Left colon (tissue), 2 donors: ENCODE measurements at places on chromosomes 16 and 17.

- DNase-seq: no peak
Measured at GRCh38 chr16:77289331-77289809, 90.2 kb downstream of the SYCE1L start.

GRCh38 chr16:81971853-81972252, 39.4 kb downstream of the SDR42E1 start:
- no peak for DNase-seq

GRCh38 chr17:30084788-30085187, 31.8 kb upstream of the NSRP1 start:
- DNase-seq: no peak

DNA sequence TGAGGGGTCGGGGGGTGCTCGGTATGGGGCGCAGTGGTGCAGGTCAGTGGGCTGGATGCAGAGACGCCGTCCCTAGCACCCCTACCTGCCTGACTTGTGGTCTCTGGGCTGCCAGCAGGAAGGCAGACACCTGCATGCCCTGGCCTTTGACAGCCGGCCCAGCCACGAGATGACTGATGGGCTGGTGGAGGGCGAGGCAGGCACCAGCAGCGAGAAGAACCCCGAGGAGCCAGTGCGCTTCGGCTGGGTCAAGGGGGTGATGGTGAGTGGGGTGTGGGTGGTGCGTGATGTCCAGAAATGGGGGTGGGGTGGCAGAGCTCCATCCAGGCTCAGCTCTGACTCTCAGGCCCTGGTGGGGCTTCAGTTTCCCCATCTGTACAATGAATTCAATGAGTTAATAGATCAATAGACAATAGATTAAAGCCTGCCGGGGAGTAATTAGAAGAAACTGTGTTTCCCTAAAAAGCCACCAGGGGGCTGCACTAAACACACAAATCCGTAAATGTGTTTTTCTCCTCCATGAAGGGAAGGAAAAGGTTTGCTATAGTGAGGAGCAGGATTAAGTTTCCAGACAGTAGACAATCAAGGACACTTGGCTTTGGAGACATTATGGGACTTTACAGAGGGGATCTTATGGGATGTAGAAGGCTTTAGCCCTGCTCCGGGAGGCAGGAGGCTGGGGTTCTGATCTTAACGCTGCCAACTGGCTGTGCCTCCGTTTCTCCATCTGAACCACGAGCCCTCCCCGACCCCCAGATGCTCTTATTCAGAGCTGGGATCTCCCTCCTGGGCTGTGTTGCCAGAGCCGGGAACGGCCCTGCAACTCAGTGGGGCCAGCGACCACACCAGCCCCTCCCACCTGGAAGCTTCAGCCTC, 2.2 kb downstream of the SLC12A3 start:
- no peak for DNase-seq

DNA sequence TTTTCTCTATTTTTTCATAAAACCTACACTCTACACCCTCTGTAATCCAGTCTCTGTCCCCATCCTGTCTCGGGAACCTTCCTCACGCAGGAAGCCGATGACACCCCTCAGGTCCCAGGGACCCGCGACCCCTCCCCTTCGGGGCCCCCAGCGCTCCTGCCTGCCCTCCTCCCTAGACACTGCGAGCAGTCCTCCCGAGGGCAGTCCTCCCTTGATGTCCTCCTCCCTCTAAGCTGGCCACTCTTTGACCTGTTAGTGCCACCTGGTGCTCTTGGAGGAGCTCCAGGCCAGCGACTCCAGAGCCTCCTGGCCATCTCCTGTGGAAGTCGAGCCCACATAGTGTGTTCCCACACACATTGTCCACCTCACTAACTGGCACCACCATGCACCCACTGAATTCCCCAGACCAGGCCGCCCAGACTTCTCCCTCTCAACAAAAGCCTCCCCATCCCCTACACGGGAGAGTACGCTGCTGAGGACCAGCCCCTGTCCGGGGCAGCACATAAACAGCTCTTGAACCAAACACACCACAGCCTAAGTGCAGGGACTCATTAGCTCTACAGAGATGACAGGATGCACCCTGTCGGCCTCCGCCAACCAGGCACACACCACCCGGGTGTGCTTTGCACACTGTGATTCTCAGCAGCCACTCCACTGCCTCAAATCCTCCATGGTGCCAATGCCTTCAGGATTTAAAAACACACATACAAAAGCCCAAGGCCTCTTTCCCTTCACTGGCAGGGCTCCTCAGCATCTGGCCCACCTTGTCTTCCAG, 9.3 kb downstream of the OSBPL7 start:
- DNase-seq: no peak

GRCh38 chr17:16342979-16343378, 10.3 kb downstream of the CENPV start:
- DNase-seq: no peak

DNA sequence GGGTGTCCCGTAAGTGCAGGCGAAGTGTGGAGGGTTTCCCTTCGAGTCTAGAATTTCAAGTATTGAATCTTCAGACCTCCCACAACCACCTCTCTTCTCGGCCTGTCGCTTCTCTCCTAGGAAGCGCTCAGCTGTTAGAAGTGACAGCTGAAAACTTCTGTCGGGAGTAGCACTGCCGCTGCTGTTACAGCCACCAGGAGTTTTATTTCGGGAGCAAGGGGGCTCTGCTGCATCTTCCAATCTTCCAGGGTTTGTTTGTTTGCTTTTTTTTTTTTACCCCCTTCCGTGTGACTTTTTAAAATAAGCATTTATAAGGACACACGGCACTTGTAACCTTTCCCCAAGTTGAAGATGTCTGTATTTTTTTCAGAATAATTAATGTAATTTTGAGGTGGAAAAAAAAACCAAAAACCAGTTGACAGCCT, 767 bp downstream of the RPS6KB1 start:
- no peak for DNase-seq

DNA sequence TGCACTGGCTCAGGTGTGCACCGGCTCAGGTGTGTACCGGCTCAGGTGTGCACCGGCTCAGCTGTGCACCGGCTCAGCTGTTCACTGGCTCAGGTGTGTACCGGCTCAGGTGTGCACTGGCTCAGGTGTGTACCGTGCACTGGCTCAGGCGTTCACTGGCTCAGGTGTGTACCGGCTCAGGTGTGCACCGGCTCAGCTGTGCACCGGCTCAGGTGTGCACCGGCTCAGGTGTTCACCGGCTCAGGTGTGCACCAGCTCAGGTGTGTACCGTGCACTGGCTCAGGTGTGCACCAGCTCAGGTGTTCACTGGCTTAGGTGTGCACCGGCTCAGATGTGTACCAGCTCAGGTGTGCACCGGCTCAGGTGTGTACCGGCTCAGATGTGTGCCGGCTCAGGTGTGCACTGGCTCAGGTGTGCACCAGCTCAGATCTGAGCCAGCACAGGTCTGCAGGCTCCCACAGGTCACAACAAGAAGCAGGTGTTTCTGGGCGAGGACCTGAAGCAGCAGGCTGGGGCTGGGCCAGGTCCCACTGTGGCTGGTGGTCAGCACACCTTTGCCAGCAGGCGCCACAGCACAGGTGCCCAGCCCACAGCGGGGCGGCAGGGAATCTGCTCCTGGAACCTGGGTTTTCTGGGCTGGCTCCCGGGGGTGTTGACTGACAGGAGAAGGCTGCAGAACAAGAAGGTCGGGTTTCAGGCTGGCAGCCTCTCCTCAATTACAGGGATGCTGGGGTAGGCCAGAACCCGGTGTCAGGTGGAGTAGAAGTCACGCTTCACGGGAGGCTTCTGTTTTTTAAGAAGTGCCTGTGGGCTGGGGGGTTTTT, 17.2 kb downstream of the METRNL start:
- no peak for DNase-seq

DNA sequence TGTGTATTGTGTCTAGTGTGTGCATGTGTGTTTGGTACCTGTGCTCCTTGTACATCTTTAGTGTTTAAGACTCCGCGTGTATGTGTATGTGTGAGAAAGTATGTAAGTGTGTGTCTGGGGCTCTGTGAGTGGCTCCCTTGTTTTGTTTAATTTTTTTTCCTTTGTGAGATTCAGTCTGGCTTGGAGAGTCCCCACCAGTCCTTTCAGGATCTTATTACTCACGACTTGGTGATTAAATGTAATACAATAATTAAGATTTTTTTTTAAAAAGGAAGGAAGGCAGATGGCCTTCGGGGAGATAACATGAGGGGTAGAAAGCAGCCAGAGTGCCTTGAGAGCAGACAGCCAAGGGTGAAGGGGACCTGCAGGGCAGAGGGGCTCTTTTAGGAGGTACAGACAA, 33.9 kb downstream of the FZD2 start:
- DNase-seq: no peak

DNA sequence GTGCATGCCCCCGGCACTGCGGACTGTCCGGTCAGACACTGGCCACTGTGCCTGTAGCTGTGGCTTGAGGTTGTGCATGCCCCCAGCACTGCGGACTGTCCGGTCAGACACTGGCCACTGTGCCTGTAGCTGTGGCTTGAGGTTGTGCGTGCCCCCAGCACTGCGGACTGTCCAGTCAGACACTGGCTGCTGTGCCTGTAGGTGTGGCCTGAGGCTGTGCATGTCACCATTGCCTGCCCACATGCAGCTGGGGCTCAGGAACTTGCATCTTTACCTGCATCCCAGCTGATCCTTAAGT, 5.2 kb downstream of the MTHFSD start:
- no peak for DNase-seq

DNA sequence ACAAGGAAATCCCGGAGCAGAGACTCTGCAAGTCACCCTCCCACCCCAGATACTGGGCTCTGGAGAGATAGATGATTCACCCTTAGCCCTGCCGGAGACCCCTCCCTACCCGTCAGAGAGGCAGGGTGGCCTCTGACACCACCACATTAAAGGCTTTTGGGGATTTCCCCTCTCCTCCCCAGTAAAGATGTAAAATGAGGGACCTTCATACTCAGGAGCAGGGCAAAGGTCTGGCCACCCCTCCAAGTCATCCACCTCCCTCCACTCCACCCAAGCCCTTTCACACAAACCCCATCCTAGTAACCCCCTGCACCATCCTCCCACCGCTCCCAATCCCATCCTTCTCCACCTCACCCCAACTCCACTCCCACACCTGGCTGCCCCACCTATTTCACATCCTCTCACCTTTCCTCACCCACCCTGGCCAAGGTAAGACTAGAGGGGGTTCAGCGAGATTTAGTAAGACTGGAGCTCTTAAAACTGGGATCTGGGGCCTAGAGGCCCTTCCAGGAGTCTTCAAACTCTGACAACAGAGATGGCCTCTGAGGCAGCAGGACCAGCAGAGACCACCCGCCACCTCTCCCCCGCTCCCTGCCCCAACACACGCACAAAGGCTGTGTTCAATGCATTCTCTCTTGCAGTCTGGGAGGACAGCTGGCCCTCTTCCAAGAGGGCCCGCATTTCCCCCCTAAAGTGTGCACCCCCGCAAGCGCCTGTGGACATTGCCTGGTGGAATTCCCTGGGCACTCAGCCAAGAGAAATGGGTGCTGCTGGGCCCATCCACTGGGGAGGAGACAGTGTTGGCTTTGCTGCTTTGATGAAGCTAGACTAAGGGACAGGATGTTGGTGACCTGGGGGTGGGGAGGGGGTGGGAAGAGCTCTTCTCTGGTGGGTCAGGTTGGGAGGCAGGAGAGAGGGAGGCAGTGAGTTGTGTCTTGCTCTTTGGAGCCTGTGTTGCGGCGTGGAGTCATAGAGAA, 1.1 kb downstream of the ABAT start:
- DNase-seq: no peak

- peak; percentile 92 for DNase-seq
Measured at GRCh38 chr17:75131278-75132017, at the start of gene NT5C. Gene NT5C, minus strand, starts transcription at chr17:75131742. Its CDS starts 35 bp downstream, at chr17:75131707.

DNA sequence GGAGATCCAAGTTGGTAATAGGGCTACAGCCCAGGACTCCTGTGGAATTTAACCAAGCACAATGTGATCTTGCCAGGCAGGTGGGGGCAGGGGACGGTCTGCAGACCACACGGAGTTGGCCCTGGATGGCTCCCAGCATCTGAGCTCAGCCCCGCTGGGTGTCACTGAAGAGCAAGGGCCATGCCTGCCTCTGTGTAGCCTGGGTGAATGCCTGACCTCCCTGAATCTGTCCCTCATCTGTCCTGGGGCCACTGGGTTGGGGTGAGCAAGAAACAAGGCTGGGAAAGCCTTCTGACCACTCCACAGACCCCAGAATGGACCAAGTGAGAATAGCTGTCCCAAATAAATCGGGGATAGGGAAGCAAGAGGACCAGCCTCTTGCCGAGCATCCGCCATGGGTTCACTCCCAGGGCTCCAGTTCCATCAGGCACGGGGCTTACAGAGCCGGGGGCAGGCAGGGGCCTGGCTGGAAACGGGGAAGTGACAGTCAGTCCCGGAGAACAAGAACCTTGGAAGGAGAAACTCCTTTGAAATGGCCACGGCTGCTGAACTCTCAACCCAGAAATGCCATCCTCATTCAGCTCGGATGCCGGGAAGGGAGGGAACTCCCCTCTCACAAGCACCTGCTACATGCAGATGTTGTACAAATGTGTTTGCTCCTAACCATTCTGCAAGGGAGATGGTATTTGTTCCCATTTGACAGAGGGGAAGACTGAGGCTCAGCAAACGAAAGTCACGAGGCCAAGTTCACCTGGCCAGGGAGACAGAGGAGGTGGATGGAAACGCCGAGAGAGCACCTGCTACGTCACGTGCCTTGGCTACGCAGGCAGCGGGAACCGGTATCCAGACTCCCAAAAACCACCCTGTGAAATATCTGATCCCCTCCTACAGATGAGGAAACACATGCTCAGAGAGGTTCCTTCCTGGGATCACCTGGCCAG, 50.0 kb downstream of the RMI2 start:
- DNase-seq: no peak

- no peak for DNase-seq
Measured at GRCh38 chr17:58452738-58453137, 35.4 kb upstream of the RNF43 start.

DNA sequence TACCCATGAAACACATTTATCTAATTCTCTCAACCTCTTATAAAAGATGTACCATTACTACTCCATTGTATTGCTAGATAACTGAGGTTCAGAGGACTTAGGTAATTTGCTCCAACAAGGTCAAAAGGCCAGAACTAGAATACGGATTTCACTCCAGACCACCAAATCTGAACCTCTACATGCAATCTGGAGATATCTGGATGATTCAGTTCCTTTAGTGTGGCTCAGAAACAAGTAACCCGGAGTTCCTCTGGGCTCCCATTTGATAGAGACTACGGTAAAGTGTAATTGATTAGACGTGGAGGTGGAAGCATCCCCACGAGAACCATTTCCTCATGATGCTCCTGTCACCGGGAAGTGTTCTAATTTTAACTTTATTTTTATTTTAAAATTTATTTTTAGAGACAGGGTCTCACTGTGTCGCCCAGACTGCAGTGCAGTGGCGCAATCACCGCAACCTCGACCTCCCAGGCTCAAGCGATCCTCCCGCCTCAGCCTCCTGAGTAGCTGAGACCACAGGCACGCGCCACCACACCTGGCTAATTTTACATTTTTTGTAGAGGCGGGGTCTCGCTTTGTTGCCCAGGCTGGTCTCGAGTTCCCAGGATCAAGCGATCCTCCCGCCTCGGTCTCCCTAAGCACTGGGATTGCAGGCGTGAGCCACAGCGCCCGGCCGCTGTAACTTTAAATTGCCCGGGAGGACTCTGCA, 608 bp upstream of the COX10 start:
- no peak for DNase-seq

- DNase-seq: no peak
Measured at GRCh38 chr16:64150193-64150592, 971.7 kb downstream of the CDH11 start.

DNA sequence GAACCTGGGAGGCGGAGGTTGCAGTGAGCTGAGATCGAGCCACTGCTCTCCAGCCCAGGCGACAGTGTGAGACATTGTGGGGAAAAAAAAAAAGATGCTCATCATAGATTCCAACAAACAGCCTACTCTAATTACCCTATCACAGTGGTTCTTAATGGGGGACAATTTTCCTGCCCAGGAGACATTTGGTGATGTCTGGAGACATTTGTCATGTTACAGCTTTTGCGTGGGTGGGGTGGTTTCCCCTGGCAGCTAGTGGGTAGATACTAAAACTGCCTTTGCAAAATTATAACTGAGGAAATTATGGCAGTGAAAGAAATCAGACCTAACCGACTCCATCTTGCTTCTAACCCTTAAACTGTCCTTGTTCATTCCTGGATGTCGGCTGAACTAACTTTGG, 92.5 kb upstream of the RBL2 start:
- no peak for DNase-seq
